Inflammatory macrophage (primary cell): ENCODE measurements at places on chromosomes 4 and X.

GRCh38 chr4:183729430-183730328 is 70.6 kb downstream of the TRAPPC11 start:
- DNase-seq = no peak

- no peak for DNase-seq
These were observed 516.2 kb upstream of the ADGRL3 start for GRCh38 chr4:60683973-60684372.

DNA sequence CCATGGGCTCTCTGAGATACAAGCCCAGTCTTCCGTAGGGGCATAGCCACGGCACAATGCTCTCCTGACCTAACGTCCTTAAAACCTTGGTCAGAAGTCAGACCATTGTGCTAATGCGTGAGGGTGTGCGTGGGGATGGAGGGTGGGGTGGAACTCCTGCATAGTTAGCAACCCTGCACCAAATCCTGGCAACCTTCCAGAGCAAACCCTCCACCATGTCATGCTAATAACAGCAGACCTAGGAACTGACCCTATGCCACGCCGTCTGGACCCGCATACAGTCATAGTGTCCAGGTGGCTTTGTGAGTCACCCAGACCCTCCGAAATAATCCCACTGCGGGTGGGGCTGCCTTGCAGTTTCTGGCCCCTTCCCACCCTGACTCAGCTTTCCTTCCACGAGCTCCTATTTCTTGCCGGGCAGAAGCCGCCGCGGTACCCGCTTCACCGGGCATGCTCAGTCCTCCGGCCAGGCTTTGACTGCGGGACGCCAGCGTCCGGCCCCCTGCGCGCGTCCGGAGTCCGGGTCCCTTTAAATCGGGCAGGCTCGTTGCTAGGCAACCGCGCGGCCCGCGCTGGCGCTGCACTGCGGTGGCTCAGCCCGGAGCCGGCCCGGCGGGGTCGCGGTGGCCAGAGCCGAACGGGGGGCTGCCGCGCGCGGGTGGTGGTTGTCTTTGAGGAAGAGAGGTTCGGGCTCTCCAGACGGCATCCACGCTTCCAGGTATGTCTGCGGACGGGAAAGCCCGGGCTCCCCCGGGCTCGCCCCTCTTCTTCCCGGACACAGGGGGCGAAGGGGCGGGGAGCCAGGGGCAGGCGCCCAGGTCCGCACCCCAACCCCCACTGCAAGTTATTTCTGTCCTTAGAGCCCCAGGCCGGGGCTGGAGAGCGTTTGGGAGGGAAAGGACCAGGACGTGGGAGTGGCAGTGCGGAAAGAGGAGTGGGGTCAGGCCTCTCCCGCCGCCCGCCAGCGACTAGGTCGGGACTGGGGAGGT is at the start of gene CCDC160:
Gene CCDC160 (plus strand): TSS at position 557 of the 989 bp plus-strand sequence. CDS start 7,619 bp downstream, outside the sequence.
- DNase-seq = no peak

DNA sequence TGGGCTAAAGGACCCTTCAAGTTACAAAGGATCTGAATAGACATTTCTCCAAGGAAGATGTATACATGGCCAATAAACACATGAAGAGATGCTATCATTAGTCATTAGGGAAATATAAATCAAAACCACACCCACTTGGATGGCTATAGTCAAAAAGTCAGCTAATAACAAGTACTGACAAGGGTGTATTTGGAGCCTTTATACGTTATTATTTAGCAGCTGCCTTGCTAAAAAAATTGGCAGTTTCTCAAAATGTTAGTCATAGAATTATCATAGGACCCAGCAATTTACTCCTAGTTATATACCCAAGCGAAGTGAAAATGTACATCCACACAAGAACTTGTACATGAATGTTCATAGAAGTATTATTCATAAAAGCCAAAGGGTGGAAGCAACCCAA is 112.7 kb upstream of the DUSP21 start:
- no peak for DNase-seq

DNA sequence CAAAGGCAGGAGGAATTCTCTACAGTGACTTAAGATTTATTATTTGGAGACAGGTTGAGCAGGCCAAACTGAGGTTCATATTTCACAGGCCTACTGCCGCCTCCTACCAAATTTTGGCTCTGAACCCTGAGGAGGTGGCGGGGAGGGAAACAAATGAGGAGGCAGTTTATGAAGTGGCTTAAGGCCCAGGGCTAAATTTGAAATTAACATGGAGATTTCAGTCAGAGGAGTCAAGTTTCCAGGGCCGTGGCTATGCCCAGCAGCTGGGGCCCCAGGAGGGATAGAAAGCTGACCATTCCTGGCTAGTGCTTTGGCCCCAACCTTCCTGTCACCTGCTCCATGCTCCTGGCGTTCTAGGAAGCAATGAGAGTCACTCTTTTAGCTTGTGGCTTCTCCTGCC is 73.4 kb upstream of the ARHGAP36 start:
- no peak for DNase-seq

- peak; percentile 28 for DNase-seq
These were observed 63.4 kb upstream of the KLF3 start for GRCh38 chr4:38600575-38600974.

GRCh38 chr4:174183259-174183658 is 100.2 kb downstream of the FBXO8 start:
- DNase-seq = no peak

DNA sequence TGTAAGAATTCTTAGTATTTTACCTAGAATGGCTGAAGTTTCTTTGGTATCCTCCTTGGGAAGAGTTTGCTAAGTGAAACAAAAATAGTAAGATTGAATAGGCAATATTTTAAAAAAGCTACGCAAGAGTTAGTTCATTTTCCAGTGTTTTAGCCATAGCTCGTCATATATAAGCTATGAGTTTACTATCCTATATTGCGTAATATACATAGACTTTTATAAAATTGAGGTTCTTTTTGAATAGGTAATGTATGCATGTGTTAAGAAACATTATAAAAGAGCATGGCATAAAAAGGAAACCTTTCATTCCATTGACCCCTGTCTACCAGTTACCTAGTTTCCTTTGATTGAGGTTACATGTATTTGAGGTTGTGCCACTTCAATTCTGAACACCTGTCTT is 67.0 kb downstream of the DACH2 start:
- DNase-seq = no peak

DNA sequence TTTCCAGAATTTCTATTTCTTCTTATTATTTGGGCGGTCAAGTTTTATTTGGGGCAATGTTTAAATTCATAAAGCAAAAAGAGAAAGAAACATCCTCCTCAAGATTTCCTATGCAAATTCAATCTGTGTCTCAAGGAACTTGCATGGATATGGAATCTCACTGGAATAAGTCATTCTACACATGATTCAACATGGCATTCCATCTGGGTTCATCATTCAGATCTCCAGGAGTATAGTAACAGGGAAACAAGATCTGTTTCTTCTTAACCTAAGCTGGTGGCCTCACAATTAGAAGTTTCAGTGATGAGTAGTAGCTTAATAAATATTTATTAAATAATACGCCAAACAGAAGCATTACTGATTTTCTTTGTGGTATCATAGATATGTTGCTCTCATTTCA is 19.8 kb downstream of the KLHL34 start:
- no peak for DNase-seq

DNA sequence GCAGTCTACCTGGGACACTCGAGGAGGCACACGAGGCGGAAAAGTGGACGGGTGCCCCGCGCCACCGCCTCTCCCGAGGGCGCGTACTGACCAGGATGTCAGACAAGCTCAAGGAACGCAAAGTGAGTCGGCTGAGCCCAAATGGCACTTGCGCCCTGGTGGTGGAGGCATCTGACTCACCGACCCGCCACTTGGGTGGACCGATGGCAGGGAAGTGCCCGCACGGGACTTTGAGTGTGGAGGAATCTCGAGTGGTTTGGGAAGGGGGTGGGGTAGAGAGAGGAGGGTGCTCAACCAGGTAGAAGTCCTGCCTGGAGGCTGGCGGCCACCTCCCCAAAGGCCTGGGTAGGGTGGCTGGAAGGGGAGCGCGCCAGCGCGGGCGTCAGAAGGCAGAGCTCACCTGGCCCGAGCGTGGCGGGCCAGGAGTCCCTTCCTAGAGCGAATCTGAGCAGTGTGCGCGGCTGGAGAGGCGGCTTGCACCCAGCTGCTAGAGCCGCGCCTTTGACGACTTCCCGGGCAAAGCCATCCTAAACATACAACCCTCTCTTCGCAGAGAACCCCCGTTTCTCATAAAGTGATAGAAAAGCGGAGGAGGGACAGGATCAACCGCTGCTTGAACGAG is 655 bp downstream of the HELT start:
- DNase-seq = no peak

GRCh38 chr4:98951710-98952109 is 22.8 kb upstream of the EIF4E start:
- DNase-seq = no peak

- DNase-seq = no peak
These were observed 142.8 kb upstream of the PPP1R2C start for GRCh38 chrX:42920752-42921151.

- no peak for DNase-seq
These were observed 52.8 kb upstream of the CLNK start for GRCh38 chr4:10737337-10737736.

DNA sequence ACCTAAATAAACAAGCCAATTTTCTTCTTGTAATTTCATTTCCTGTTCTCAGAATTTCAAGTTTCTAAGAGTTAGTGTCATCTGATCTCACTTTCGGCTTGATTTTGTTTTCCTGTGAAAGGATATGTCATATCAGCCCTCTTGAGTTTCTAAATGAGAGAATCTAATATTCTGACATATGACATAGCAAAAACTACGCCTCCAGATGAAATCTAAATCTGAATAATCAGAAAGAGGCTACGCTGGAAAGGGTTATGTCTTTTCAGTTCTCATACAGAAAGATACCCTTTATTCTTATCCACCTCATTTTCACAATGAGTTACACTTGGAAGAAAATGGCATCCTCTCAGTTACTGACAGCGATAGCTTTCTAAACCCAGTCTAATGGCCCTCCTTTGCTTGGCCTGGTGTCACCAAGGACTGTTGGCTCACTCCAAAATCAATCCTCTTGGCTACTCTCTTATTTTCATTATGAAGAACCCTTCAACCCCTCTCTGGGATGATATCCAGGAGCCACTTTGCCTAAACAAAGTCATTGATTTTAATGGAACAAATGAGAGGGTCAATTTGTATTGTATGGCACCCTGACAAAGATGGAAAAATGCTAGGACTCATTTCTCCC is 65.6 kb downstream of the ASB9 start:
- no peak for DNase-seq

DNA sequence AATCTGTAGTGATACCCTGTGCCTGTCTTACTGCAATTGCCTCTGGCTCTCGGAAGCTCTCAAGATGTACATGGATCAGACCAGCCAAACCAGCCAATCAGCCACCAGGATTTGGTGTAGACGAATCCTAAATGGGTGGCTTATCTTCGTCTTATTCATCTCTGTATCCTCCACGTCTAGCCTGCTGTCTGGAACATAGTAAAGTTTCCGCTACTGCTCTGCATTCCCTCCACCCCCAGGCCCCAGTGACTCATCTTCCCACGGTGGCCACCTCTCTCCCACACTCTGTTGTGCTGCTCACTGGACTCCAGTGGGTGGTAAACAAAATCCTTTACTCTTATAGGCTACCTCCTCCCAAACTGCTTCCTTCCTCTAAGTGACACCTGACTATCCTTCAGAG is 37.8 kb downstream of the SEPTIN6 start:
- peak; percentile 46 for DNase-seq

- no peak for DNase-seq
These were observed 31.4 kb upstream of the PITX2 start for GRCh38 chr4:110654254-110654635.

- DNase-seq = no peak
These were observed 136.9 kb upstream of the VCX start for GRCh38 chrX:7706032-7706431.
